ENCODE measurements at places on chromosomes 7 and 10. TPM values are rescaled to one million over a fixed set of nuclear protein-coding genes. Genes with fewer than 3 reads are reported as not detected.

AKR1C8 gene
- not detected for total RNA-seq

DNA sequence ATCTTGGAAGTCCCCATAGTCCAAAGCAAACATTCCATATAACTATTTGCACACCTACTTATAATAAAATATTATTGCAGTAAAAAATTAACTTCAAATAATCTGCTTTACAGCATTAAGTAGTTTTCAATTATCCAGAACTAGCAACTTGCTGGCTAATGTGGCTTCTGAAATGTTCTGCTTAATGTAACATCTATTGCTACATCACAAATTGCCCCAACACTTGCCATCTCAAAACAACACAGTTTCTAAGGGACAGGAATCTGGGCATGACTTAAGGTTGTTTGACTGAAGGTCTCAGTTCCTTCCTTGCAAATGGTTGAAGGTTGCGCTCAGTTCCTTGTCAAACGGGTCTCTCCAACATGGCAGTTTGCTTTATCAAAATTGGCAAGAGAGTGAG lies 378.5 kb upstream of the SEMA3C start:
- no peaks in the 10 kb centered on the region for H3K36me3 ChIP-seq
- no peaks in the 10 kb centered on the region for H3K4me1 ChIP-seq
- no peak for DNase-seq
- H3K27me3 ChIP-seq: no peaks in the 10 kb centered on the region
- H3K27ac ChIP-seq: no peak overlapping the region

DNA sequence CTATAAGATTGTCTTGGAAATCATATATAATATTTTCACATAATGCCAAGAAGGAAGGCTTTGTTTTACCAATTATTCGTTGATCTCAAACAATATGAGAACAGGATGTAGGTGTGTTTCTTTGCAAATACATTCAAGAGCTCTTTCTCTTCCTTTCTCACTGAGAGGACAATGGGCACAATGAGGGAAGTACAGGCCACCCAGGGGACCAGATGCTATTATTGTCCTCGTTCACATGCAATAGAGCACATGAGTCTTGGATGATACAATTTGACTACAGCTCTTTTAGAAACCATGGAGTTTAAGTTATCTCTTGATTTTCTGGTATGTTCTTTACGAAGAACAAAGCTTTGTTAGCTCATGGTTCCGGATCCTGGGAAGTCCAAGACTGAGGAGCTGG lies 323.7 kb upstream of the KLF6 start:
- no peak overlapping the region for H3K4me3 ChIP-seq
- no peaks in the 10 kb centered on the region for H3K27me3 ChIP-seq
- no peaks in the 10 kb centered on the region for H3K36me3 ChIP-seq

- no peaks in the 10 kb centered on the region for H3K4me1 ChIP-seq
- no peaks in the 10 kb centered on the region for H3K27me3 ChIP-seq
- peak; percentile 38 for DNase-seq
- no peak overlapping the region for H3K27ac ChIP-seq
- H3K4me3 ChIP-seq: no peak overlapping the region
- no peaks in the 10 kb centered on the region for H3K36me3 ChIP-seq
Measured at GRCh38 chr10:6056411-6057135, 5.6 kb downstream of the IL2RA start.

SLC13A1 gene
- not detected for total RNA-seq

GRCh38 chr7:101975046-101975445 lies 157.6 kb downstream of the CUX1 start:
- no peak overlapping the region for H3K4me3 ChIP-seq
- no peaks in the 10 kb centered on the region for H3K4me1 ChIP-seq
- no peaks in the 10 kb centered on the region for H3K27me3 ChIP-seq
- no peaks in the 10 kb centered on the region for H3K36me3 ChIP-seq
- no peak for DNase-seq

CPA5 gene
- not detected for total RNA-seq

DNA sequence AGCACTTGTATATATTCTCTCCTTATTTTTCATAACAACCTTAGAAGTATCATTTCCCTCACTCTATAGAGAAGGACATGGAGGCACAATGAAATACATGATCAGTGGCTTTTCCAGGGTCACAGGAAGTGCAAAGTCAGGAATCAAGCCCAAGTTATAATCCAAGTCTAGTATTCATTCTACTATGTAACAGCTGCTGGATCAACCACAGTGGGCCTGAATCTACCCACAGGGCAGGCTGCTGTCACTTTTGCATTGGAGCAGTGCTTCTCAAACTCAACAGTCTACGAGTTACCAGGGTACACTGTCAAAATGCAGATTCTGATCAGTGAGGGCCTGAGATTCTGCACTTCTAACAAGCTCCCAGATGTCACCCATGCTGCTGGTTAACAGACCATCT lies 18.3 kb downstream of the ZDHHC16 start:
- H3K4me3 ChIP-seq: no peak overlapping the region
- no peak overlapping the region for H3K27ac ChIP-seq
- DNase-seq: no peak

PNLIP gene
- not detected for total RNA-seq

COMTD1 gene
- total RNA-seq: 7.8 TPM

RARRES2 gene
- total RNA-seq: 257 TPM

DNA sequence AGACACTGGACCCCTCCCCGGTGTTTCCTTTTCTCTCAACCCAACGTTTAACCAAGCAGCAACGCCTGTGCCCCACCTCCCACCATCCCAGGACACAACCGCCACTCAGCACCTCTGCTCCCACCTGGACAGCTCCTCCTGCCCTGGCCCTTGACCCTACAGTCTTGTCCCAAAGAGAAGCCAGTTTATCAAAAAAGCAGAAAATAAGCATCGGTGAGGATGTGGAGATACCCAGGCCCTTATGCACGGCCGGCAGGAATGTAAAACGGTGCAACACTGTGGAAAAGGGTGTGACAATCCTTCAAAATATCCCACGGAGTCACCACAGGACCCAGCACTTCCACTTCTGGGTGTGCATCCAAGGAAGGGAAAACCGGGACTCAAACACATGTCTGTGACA lies 176.2 kb upstream of the RNF32 start:
- DNase-seq: no peak
- H3K27me3 ChIP-seq: no peaks in the 10 kb centered on the region
- no peak overlapping the region for H3K27ac ChIP-seq
- H3K36me3 ChIP-seq: no peaks in the 10 kb centered on the region
- no peaks in the 10 kb centered on the region for H3K4me1 ChIP-seq
- H3K4me3 ChIP-seq: no peak overlapping the region

DNA sequence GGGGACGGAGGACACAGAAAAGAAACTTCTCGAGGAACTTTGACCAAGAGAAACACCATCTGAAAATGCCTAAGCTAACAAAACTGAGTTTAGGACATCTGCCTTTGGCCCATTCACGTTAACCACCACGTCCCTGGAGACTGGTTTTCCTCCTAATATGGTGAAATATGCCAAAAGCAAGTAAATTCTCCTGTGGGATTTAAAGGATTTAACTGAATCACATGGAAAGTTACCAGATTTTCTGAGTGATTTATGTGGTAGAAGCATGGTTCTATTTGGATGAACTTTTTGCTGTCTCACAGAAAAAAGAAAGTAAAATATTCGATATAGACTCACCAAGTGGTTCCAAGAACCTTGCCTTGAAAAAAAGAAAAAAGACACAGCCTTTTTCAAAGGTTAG lies 30.4 kb upstream of the BMPER start:
- H3K4me1 ChIP-seq: peaks cover 25% of the 10 kb centered on the region
- no peak overlapping the region for H3K4me3 ChIP-seq
- no peaks in the 10 kb centered on the region for H3K36me3 ChIP-seq
- H3K27me3 ChIP-seq: no peaks in the 10 kb centered on the region
- H3K27ac ChIP-seq: peak overlapping the region; percentile 3

GRCh38 chr7:136179851-136180721 lies 202.9 kb upstream of the MTPN start:
- no peak for DNase-seq
- H3K36me3 ChIP-seq: no peaks in the 10 kb centered on the region
- H3K4me3 ChIP-seq: no peak overlapping the region
- peaks cover 27% of the 10 kb centered on the region for H3K4me1 ChIP-seq

TRIL gene
- total RNA-seq: 2.0 TPM

DNA sequence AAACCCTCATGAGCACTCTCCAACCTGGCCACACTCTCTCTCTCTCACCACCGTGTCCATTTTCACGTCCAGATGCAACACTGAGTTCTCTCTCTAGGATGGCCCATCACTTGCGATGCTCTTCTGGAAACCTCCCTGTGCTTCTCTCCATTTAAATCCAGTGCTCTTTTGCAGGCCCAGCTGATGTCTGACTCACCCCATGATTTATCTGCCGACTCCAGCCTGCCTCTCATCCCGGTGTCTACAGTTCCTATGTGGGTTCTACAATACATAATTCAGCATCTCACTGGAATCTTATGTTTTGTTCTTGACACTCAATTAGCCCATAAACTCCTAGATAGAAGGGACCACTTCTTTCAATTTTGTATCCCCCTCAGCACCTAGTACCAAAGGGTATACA lies 5.0 kb downstream of the TPK1 start:
- H3K27ac ChIP-seq: no peak overlapping the region
- no peak overlapping the region for H3K4me3 ChIP-seq
- DNase-seq: no peak
- H3K36me3 ChIP-seq: no peaks in the 10 kb centered on the region
- peaks cover 10% of the 10 kb centered on the region for H3K4me1 ChIP-seq

DNA sequence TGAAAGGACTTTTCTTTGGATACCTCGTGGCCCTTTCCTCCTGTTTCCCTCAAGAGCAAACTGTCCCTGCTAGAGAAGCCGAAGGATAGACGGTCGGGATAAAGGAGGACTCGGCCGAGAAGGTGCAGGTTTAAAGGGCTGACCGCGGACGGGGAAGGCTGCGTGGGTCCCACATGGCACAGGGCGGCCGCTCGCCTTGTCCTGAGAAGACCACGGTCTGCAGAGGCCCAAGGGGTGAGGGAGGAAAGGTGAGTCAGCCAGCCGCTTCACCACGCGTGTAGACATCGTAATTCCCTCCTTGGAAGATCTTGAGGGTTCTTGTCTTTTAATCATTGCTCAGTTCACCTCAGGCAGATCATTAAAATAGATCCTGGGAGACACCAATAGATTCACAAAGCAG lies 253.8 kb downstream of the DPP6 start:
- no peak for DNase-seq
- no peaks in the 10 kb centered on the region for H3K4me1 ChIP-seq
- H3K36me3 ChIP-seq: no peaks in the 10 kb centered on the region
- no peaks in the 10 kb centered on the region for H3K27me3 ChIP-seq

MUC12 gene
- total RNA-seq: 0.14 TPM

GRCh38 chr7:134908289-134908688 lies 78.0 kb upstream of the AGBL3 start:
- peaks cover 13% of the 10 kb centered on the region for H3K36me3 ChIP-seq
- no peaks in the 10 kb centered on the region for H3K27me3 ChIP-seq
- peaks cover 73% of the 10 kb centered on the region for H3K4me1 ChIP-seq
- DNase-seq: no peak
- no peak overlapping the region for H3K4me3 ChIP-seq
- peak overlapping the region; percentile 28 for H3K27ac ChIP-seq

DNA sequence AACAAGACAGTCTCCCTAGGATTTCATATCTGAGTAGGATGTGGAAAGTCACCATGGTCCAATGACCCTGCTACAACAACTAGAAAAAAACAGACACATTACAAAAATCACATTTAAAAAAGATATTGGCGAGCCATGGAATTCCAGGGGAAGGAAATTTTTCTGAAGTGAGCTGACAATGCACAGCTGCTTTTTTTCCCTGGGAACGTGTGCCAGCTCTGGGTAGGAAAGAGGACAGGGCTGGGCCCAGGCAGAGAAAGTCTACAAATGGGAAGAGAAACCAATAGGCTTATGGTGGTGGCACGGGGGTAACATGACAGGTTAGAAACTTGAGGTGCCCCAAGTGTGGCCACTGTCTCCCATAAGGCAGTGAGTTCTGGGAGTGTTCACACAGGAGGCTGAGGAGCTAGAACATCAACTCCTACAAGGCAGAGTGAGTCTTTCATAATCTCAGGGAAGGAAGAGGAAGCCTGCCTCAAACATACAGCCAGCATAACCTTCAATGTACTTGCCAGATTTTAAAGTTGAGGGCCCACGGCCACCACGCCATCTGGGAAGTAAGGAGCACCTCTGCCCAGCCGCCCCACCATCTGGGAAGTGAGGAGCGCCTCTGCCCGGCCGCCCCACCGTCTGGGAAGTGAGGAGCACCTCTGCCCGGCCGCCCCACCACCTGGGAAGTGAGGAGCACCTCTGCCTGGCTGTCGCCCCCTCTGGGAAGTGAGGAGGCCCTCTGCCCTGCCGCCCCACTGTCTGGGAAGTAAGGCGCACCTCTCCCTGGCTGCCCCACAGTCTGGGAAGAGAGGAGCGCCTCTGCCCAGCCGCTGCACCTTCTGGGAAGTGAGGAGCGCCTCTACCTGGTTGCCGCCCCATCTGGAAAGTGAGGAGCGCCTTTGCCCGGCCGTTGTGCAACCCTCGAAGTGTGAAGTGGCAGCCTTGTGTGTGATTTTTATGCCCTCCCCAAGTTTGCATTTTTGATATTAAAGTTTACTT lies 5.9 kb downstream of the FBXL13 start:
- no peaks in the 10 kb centered on the region for H3K27me3 ChIP-seq
- H3K27ac ChIP-seq: no peak overlapping the region
- no peaks in the 10 kb centered on the region for H3K36me3 ChIP-seq
- H3K4me3 ChIP-seq: no peak overlapping the region
- no peak for DNase-seq

SYT15 gene
- total RNA-seq: 0.99 TPM

DNA sequence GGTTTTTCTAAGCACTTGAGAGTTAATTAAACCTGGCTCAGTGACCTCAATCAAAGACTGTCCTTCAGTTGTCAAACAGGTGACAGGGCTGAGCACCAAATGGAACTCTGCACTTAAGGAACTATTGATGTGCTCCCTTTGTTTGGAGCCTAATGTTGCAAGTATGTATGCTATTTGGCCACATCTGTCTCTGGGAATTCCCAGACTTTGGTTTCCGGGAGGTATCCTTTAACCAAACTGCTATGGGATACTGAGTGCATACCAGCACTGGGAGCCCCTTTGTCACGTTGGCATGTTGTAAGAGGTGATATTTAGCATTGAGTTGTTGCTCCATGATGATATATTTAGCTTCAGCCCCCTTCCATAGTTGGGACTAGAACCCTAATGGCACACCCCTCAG lies 25.2 kb downstream of the ASZ1 start:
- no peaks in the 10 kb centered on the region for H3K4me1 ChIP-seq
- H3K27ac ChIP-seq: no peak overlapping the region
- H3K4me3 ChIP-seq: no peak overlapping the region
- no peaks in the 10 kb centered on the region for H3K27me3 ChIP-seq
- DNase-seq: no peak
- H3K36me3 ChIP-seq: no peaks in the 10 kb centered on the region

OPTN gene
- total RNA-seq: 53.5 TPM

GRCh38 chr7:128215281-128215680 lies 25.8 kb upstream of the LEP start:
- H3K36me3 ChIP-seq: no peaks in the 10 kb centered on the region
- peaks cover 6% of the 10 kb centered on the region for H3K4me1 ChIP-seq
- no peak for DNase-seq
- H3K27me3 ChIP-seq: no peaks in the 10 kb centered on the region
- no peak overlapping the region for H3K4me3 ChIP-seq
- no peak overlapping the region for H3K27ac ChIP-seq

GRCh38 chr10:1205450-1206030 lies 149.4 kb downstream of the WDR37 start:
- no peak overlapping the region for H3K4me3 ChIP-seq
- no peaks in the 10 kb centered on the region for H3K27me3 ChIP-seq
- DNase-seq: no peak
- H3K27ac ChIP-seq: no peak overlapping the region
- H3K36me3 ChIP-seq: no peaks in the 10 kb centered on the region

AKR1D1 gene
- total RNA-seq: not detected

H2BK1 gene
- total RNA-seq: not detected

- peaks cover 21% of the 10 kb centered on the region for H3K4me1 ChIP-seq
- H3K27me3 ChIP-seq: no peaks in the 10 kb centered on the region
- no peak overlapping the region for H3K27ac ChIP-seq
- no peaks in the 10 kb centered on the region for H3K36me3 ChIP-seq
- no peak overlapping the region for H3K4me3 ChIP-seq
Measured at GRCh38 chr10:99661377-99661763, 2.1 kb downstream of the ENTPD7 start.
